ENCODE measurements at places on chromosomes 11 and 22. TPM values are rescaled to one million over a fixed set of nuclear protein-coding genes. Genes with fewer than 3 reads are reported as not detected.

Gene CDC42EP1
- 39.6 TPM for polyA plus RNA-seq

Gene SCN2B
- 16.2 TPM for polyA plus RNA-seq

Gene TECTA
- polyA plus RNA-seq: 5.5 TPM

Gene FIBIN
- polyA plus RNA-seq: 67.8 TPM

Gene SCN4B
- 31.2 TPM for polyA plus RNA-seq

Gene GGTLC3
- polyA plus RNA-seq: 0.24 TPM

Gene SPDYC
- polyA plus RNA-seq: 0.17 TPM

Gene CEND1
- polyA plus RNA-seq: 176 TPM

Gene SCUBE2
- polyA plus RNA-seq: 23.9 TPM

Gene RASSF7
- polyA plus RNA-seq: 36.8 TPM

Gene SLC17A6
- polyA plus RNA-seq: 46.7 TPM

Gene PGR
- polyA plus RNA-seq: not detected

Gene CDCA5
- 14.1 TPM for polyA plus RNA-seq

Gene SEC14L2
- polyA plus RNA-seq: 21.0 TPM

Gene CTSW
- 0.51 TPM for polyA plus RNA-seq

Gene CD3E
- polyA plus RNA-seq: not detected

Gene SLC6A5
- 35.5 TPM for polyA plus RNA-seq

Gene PRR33
- 0.08 TPM for polyA plus RNA-seq

Gene IL18
- polyA plus RNA-seq: 5.8 TPM

Gene NTM
- 166 TPM for polyA plus RNA-seq

Gene DEUP1
- 0.26 TPM for polyA plus RNA-seq

Gene MIOX
- not detected for polyA plus RNA-seq
